Kidney (tissue), 22 donors: ENCODE measurements at places on chromosomes 13 and 19. TPM values are rescaled to one million over a fixed set of nuclear protein-coding genes. Genes with fewer than 3 reads are reported as not detected.

DNA sequence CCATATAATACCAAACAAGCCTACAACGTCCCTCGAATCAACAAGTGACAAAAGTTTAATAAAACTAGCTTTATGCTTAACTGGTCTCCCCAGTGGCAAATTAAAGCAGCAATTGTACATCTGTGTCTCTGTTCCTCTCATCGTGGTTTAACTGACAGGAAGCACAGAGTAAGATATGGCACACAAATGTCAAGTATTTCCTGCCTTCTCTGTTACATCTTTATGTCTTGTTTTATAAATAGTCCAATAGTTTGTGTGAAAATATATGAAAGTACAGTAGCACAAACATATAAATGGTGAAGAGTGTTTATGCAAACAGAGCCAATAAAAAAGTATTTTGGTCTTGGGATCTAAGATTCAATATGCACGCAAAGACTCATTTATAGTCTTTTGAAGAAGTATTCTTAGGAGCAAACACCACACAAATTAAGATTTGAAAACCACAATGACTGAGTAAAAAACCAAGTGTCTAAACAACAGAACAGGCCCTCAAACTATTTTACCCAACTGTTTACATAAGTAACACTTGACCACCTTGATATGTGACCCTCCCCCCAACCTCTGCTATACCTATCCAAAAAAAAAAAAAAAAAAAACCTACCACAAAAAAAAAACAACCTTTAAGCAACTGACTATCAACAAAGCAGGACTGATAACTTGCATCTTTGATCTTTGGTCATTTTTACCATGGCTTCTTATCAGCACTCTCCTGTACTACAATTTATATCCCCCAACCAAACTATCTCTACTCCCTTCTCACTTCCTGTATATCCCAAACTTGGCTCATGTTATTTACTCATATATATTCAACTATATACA, 14.0 kb downstream of the ELF1 start:
- H3K27me3 ChIP-seq: no peaks in the 10 kb centered on the region
- H3K4me3 ChIP-seq: no peak overlapping the region
- no peak overlapping the region for H3K27ac ChIP-seq

DNA sequence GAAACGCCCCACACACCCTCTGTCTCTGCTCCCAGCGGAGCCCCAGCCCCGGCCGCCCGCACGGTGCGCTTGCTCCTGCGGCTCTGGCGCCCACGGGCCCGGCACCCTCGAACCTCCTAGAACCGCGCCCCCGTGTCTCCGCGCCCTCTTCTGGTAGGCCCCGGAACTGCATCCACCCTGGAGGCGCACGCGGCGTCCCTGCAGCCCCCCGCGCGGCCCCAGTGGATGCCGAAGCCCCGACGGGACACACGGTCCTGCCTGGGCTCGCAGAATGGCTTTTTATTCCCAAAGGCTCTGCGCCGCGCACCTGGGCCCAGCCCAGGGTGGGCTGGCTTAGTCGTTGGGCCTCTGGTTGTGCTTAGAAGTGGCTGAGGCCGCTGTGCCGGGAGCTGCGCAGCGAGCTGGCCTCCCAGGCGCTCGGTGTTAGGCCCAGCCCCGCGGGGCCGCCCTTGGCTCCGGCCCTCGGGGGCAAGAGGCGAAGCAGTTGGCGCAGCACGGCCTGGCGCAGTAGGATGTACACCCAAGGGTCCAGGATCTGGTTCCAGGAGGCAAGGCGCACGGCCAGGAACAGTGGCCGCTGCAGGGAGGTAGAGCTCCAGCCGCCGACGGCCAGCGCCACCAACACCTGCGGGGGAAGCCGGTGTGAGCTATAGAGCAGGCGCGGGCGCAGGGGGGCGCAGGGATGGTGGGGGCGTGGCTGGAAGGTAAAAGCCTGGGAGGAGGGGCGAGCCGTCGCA, 2.8 kb downstream of the PTGER1 start:
- H3K27me3 ChIP-seq: peaks cover 5% of the 10 kb centered on the region
- H3K27ac ChIP-seq: no peak overlapping the region
- H3K36me3 ChIP-seq: peaks cover 3% of the 10 kb centered on the region

- no peaks in the 10 kb centered on the region for H3K27me3 ChIP-seq
- H3K4me1 ChIP-seq: no peaks in the 10 kb centered on the region
- H3K36me3 ChIP-seq: peaks cover 21% of the 10 kb centered on the region
- H3K27ac ChIP-seq: no peak overlapping the region
- DNase-seq: peak; percentile 18
Observed at GRCh38 chr13:46751811-46752635, 44.9 kb downstream of the ESD start.

- no peaks in the 10 kb centered on the region for H3K4me1 ChIP-seq
- H3K27me3 ChIP-seq: no peaks in the 10 kb centered on the region
- H3K36me3 ChIP-seq: no peaks in the 10 kb centered on the region
- no peak for DNase-seq
- no peak overlapping the region for H3K27ac ChIP-seq
Observed at GRCh38 chr13:61685682-61686012, 270.0 kb upstream of the PCDH20 start.

The TMEM255B gene
- 29.3 TPM for total RNA-seq

The MYPOP gene
- 6.7 TPM for total RNA-seq

DNA sequence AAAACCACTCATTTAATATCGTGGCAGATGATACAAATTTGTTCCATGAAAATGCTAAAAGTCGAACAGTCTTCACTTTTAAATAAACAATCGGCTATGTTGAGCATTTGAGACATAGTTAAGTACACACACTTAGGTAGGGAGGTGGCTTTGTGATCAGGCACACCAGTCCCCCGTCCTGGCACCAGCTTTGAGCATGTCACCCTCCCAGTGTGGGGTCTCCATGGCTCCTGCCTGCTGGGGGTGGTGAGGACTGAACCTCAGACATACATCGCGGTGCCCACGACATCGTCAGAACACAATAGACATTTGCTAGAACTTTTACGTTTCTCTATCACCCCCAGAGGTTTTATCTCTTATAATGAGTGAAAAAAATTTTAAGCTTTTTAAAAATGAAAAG, 62.0 kb downstream of the RFX2 start:
- H3K4me3 ChIP-seq: no peak overlapping the region
- H3K27ac ChIP-seq: no peak overlapping the region
- no peaks in the 10 kb centered on the region for H3K4me1 ChIP-seq
- DNase-seq: no peak

DNA sequence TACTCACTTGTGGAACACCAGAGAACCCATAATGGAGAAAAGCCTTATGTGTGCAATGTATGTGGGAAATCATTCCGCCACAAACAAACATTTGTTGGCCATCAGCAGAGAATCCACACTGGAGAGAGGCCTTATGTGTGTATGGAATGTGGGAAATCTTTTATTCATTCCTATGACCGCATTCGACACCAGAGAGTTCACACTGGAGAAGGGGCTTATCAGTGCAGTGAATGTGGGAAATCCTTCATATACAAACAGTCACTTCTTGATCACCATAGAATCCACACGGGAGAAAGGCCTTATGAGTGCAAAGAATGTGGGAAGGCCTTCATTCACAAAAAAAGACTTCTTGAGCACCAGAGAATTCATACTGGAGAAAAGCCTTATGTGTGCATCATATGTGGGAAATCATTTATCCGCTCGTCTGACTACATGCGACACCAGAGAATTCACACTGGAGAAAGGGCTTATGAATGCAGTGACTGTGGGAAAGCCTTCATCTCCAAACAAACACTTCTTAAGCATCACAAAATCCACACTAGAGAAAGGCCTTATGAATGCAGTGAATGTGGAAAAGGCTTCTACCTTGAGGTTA, 10.9 kb downstream of the ZNF549 start:
- no peak for DNase-seq
- H3K4me1 ChIP-seq: no peaks in the 10 kb centered on the region
- no peaks in the 10 kb centered on the region for H3K27me3 ChIP-seq
- H3K36me3 ChIP-seq: peaks cover 56% of the 10 kb centered on the region
- no peak overlapping the region for H3K27ac ChIP-seq

The FCER2 gene
- 1.0 TPM for total RNA-seq

DNA sequence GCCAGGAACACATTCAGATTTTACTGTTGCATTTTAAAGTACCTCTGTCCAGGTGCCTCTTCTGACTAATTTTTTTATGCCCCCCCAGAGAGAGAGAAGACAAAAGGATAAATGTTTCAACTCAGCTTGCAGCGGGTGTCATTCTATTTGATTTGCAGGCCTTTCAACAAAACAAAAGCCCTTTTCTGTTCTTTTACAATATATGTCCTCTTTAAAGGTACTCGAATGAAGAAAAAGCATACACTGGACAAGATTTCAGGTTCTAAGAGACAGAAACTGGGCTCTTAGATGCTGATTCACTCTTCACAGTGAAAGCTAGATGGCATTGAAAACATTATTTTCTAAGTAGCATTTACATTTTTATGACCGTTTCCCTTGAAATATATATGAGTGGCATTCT, 2.9 kb upstream of the FRY start:
- no peaks in the 10 kb centered on the region for H3K36me3 ChIP-seq
- no peak overlapping the region for H3K27ac ChIP-seq
- DNase-seq: no peak
- no peak overlapping the region for H3K4me3 ChIP-seq
- H3K27me3 ChIP-seq: no peaks in the 10 kb centered on the region
- no peaks in the 10 kb centered on the region for H3K4me1 ChIP-seq

The IZUMO2 gene
- not detected for total RNA-seq

- DNase-seq: no peak
- H3K27me3 ChIP-seq: no peaks in the 10 kb centered on the region
- H3K4me3 ChIP-seq: no peak overlapping the region
- no peak overlapping the region for H3K27ac ChIP-seq
Observed at GRCh38 chr19:29448046-29448445, 77.7 kb upstream of the VSTM2B start.

GRCh38 chr19:16367261-16367683, 42.6 kb downstream of the KLF2 start:
- DNase-seq: no peak
- no peaks in the 10 kb centered on the region for H3K36me3 ChIP-seq
- H3K27ac ChIP-seq: no peak overlapping the region
- no peaks in the 10 kb centered on the region for H3K4me1 ChIP-seq
- H3K4me3 ChIP-seq: no peak overlapping the region
